Activated CD8-positive, alpha-beta memory T cell treated with anti-CD3 and anti-CD28 coated beads for 24 hours (primary cell): ENCODE measurements at places on chromosomes 4 and X.
A peak's percentile ranks its signal among the peaks of the same experiment; 100 is the strongest.

DNA sequence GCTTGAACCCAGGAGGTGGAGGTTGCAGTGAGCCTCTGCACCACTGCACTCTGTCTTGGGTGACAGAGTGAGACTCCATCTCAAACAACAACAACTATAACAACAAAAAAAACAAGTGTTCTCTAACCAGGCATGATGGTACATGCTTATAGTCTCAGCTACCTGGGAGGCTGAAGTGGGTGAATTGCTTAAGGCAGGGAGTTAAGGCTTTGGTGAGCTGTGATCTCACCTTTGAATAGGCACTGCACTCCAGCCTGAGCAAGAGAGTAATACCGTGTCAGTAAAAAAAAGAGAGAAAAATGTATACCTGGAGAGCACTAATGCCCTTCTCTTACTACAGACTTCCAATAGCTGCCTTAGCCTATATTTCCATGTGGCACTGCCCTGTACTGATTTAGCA is 18.9 kb upstream of the USP9X start:
- no peak for DNase-seq

- no peak for DNase-seq
These were observed 10.5 kb downstream of the KLF3 start for GRCh38 chr4:38674258-38675144.

- DNase-seq: no peak
These were observed 150.2 kb downstream of the VEGFC start for GRCh38 chr4:176642472-176642871.

GRCh38 chr4:63937961-63938360 is 471.3 kb downstream of the TECRL start:
- DNase-seq: no peak

DNA sequence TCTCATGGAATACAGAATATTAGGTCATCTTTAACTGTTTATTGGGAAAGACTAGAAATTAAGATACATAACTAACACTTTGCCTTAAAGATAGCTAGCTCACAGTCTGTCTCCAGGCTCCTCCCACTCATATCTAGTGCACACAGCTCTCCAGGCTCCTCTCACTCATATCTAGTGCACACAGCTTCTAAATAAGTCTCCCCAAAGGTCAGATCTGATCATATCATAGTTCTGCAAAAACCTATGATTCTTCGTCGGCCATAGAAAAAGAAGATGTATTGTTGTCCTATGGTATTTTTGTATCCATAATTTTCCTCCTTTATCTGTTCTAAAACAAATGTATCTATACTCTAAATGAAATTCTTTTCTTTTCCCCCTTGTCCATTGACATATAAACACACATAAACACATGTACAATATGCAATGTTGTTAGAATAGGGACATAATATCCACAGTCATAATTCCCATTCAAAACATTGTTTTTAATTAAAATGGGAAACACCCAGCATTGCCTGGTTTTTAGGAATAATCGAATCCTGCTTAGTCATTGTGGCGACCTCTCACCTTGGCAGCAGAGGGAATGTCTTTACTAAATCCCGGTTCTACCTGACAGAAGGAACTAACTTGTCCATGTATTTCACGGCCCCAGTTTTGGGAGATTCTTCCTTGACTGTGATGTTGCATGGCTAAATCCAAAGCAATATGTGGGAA is 1282.0 kb downstream of the PCDH7 start:
- DNase-seq: no peak

DNA sequence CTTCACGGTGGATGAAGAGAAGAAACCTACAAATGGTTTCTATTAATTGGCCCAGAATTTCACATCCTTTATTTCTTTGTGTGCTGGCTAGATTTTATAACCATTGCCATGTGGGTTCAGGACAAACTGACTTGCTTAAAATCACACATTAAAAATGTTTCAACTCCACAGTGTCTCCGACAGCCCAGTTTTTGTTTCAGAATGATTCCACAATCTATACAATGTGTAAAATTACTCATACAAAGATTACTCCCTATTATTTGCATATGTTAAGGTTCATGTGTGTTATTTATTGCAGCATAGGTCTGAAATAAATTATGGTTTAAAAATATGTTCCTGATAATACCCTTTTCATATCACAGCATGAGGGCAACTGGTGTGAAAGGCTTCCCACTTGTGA is 20.6 kb downstream of the DCHS2 start:
- no peak for DNase-seq

DNA sequence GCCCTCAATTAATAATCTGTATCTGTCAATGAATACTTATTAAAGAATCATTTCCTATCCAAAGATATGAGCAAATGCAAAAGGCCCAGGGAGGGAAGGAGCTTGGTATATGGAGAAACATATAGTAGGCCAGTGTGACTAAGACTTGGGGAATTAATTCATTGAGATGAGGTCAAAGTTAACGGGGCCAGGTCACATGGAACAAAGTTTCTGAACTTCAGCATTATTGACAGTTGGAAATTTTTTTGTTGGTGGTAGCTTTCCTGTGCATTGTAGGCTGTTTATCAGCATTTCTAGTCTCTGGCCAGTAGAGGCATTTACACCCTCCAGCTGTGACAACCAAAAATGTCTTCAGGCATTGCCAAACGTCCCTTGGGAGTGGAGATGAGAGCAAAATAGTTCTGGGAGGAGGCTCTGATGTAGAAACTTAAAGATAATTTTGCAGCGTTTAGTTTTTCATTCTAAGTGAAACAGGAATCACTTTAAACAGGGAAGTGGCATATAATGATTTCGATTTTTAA is 202.0 kb downstream of the SLC4A4 start:
- no peak for DNase-seq

DNA sequence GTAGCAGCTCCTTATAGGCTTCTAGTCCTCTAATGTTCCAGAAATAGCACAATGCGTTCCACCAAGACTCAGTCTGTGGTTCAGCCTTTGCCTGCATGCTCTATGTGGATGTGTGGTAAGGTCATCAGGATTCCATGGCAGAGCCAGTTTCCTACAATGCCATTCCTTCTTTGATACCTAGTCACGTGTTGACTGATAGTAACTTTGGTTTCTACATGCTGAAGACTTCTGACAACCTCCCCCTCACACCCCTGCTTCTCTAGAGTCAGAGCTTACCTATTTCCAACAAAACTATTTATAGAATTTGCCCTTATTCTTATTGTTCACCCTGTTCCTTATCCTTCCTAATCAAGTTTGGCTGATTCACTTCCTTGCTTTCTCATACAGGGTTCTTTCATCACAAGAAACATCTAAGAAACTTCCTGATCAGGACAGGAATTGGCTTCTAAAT is 81.1 kb downstream of the CT47B1 start:
- DNase-seq: no peak

DNA sequence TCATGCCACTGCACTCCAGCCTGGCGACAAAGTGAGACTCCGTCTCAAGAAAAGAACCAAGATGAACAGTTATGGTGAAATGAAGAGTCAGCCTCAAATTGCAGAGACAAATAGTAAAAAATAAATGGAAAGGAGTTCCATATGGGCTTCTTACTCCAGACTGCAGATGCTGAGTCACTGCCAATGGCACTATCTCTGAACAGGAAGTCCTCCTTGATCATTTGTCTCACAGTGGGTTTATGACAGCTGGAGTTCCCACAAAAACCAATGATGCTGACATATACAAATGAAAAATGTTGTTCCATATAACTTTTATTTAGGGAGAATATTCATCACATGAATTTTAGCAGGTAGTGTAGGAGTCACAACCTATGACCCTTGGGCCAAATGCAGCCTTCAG is 631.6 kb downstream of the PCDH18 start:
- DNase-seq: no peak

DNA sequence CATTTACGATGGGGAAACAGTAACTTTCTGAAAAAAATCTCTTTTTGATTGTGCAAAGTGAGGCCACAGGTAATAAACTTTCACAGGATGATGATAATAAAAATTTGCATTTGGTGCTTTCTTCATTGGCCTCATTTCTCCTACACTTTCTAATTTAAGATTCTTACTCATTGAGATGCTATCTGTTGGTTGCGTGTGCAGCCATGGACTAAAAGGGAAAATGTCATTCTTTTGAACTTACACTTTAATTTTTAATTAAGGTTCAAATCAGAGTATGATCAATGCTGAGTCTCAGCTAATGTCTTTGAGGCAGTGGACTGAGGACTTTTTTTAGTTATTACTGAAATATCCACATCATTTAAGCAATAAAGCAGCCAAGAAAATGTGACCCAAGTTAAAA is 87.6 kb downstream of the SEL1L3 start:
- no peak for DNase-seq

GRCh38 chr4:184792950-184793555 is 32.7 kb downstream of the ACSL1 start:
- peak; percentile 75 for DNase-seq

DNA sequence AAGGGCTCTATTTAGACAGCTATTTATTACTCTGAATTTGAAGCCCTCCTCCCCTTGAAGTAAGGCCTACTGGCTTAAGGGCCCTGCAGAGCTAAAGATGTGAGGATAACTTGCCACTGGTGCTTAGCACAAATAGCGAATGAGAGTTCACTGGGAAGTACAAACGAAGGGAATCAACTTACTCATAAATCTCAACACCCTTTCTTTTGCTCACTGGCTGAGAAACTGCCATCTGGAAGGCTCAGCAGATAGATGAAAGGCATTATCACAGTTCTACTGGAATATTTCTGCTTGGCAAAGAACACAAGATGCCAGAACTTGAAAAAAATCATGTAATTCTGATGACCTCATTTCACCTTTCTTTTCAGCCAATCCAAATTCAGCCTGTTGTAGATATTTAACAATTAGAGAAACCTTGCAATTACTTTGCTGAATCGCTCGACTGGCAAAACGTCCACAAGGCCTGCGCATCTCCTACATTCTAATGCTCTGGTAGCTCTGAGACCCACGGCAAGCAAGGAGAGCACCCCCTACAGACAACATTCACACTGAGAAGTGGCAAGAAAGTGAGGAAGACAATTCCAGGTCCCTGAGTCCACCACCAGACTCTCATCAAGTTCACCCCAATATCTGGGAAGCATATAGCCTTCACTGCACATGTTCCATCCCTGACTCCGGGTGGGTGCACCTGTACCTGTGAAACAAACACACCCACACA is 27.5 kb downstream of the TSPAN5 start:
- DNase-seq: no peak

DNA sequence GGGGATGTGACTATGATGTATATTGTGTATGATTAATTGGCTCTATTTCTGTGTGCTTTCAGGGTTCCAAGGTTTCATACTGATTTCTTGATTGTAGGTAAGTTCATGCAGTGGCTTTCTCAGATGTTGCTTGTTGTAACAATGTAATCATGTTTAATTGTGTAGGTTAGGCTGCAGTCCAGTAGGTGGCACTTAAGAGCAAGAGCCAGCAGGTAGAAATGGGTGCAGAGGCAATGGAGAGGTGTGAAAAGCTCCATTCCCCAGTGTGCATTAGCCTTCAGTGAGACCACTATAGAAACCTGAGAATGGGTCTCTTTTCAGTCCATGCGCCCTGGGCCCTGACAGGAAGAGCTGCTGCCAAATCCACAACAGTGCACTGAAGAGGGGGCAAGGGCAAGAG is 28.2 kb downstream of the DCAF12L2 start:
- DNase-seq: no peak

DNA sequence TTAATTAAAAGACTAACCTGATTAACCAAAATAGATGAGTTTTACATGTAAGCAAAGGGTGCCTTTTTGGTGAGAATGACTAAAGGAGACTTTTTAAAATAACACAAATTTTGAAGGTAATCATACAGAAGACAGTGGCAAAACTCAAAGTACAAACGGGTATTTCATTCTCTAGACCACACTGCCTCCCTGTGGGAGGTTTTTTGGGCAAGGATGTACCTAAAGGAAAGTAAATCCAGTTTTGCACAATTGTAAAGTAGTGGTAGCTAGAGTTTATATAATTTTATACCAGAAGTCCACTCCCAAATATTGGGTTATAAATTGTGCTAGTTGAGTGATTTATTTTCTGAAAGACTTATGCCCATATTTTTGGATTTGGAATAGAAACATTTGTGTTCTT is 201.0 kb downstream of the PAPSS1 start:
- no peak for DNase-seq

DNA sequence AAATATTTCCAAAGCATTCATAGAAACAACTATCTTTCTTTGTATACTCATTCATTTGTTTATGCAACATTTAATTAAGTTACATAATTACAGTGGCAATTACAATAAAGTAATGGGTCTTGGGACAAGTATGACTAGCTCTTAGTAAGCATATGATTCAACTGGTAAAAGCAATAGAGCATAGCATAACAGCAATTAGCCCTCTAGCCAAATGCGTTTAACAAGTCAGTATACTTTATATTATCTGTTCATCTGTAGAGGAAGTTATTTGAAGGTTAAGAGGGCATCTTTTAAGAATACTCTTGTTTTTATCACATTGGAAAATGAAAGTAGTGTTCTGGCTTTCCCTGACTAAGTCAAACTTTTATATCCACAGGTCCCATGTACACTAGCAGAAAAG is 198.1 kb upstream of the UGT8 start:
- no peak for DNase-seq

DNA sequence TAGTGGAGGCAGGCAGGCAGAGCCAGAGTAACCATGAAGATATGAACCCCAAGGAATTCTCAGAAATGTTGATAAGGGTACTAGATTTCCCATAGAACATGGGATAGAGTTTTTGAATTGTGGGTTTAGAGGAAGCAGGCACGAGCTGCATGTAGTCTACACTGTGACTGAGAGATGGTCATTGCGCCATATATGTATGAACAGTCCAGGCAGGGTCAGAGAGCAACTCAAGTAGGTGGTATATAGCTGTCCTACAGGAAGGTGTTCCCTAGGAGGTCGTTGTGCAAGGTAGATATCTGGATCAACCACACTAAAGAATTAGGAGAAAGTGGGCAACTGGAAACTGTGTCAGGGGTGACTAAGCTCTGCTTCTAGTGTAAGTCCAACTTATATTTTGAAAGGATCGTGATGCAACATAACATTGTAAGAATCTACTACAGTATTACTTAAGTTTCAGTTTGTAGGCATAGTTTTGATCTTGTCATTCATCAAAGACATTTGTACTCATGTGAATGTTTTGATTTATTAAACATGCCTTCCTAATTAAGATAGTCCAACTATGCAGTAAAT is 94.6 kb downstream of the HPGD start:
- DNase-seq: no peak

- no peak for DNase-seq
These were observed 3.2 kb downstream of the ARHGAP36 start for GRCh38 chrX:131061306-131061705.
